ENCODE measurements at places on chromosomes 2 and 18. TPM values are rescaled to one million over a fixed set of nuclear protein-coding genes. Genes with fewer than 3 reads are reported as not detected.

OTOS gene
- not detected for total RNA-seq

LIPG gene
- total RNA-seq: 0.03 TPM

CKAP2L gene
- total RNA-seq: 13.4 TPM

TCF7L1 gene
- total RNA-seq: 7.2 TPM

REL gene
- 3.4 TPM for total RNA-seq

FER1L5 gene
- not detected for total RNA-seq

CPO gene
- total RNA-seq: not detected

TSGA10 gene
- 5.1 TPM for total RNA-seq

CLEC4F gene
- total RNA-seq: not detected

KCNS3 gene
- 1.2 TPM for total RNA-seq

ADRA2B gene
- total RNA-seq: 0.05 TPM

ASXL3 gene
- not detected for total RNA-seq

MEP1B gene
- total RNA-seq: 0.27 TPM

M1AP gene
- total RNA-seq: not detected

STARD7 gene
- total RNA-seq: 102 TPM

G6PC2 gene
- total RNA-seq: not detected

CNTNAP5 gene
- total RNA-seq: not detected

KATNAL2 gene
- 1.9 TPM for total RNA-seq

CRACDL gene
- total RNA-seq: 0.54 TPM

UGT1A8 gene
- not detected for total RNA-seq

RRM2 gene
- total RNA-seq: 195 TPM

MYOM1 gene
- 0.16 TPM for total RNA-seq

FAHD2B gene
- 10.3 TPM for total RNA-seq

DPP4 gene
- total RNA-seq: 0.76 TPM

ASB18 gene
- total RNA-seq: not detected

PLEKHH2 gene
- 0.75 TPM for total RNA-seq

SPC25 gene
- 20.2 TPM for total RNA-seq

APLF gene
- total RNA-seq: 0.64 TPM

SERPINB13 gene
- not detected for total RNA-seq

SOX11 gene
- not detected for total RNA-seq

FZD7 gene
- total RNA-seq: 6.9 TPM

PDE11A gene
- total RNA-seq: 0.58 TPM

KCNG3 gene
- total RNA-seq: 0.90 TPM

CFC1 gene
- total RNA-seq: not detected

C2orf78 gene
- not detected for total RNA-seq

GALR1 gene
- total RNA-seq: not detected

FAP gene
- total RNA-seq: not detected

RSAD2 gene
- total RNA-seq: 0.54 TPM

ANKRD36B gene
- 4.8 TPM for total RNA-seq

IL36RN gene
- 0.06 TPM for total RNA-seq

PARD3B gene
- 1.2 TPM for total RNA-seq

ITSN2 gene
- 20.2 TPM for total RNA-seq

CCDC178 gene
- total RNA-seq: not detected

UPP2 gene
- not detected for total RNA-seq

PSMA8 gene
- not detected for total RNA-seq

DOK6 gene
- not detected for total RNA-seq

CAPN13 gene
- total RNA-seq: 0.15 TPM

SERPINB3 gene
- 0.26 TPM for total RNA-seq

GPAT2 gene
- total RNA-seq: not detected

FABP1 gene
- total RNA-seq: not detected

KCNK3 gene
- total RNA-seq: 1.5 TPM

HDHD2 gene
- total RNA-seq: 8.7 TPM

RBFA gene
- total RNA-seq: 26.9 TPM

EML6 gene
- 1.2 TPM for total RNA-seq

CPLX4 gene
- total RNA-seq: not detected

ESPNL gene
- 0.13 TPM for total RNA-seq

ANKRD62 gene
- total RNA-seq: not detected

GPBAR1 gene
- 0.15 TPM for total RNA-seq

ALKAL2 gene
- total RNA-seq: not detected

Data from A549 treated with CpdA at 1 μM for 4 hours (cell line).